Memory B cell (primary cell): ENCODE measurements at places on chromosomes 7 and 10.
A peak's percentile ranks its signal among the peaks of the same experiment; 100 is the strongest.

- H3K4me1 ChIP-seq: no peaks in the 10 kb centered on the region
- H3K4me3 ChIP-seq: no peak overlapping the region
- H3K36me3 ChIP-seq: no peaks in the 10 kb centered on the region
- no peak for DNase-seq
- peaks cover 4% of the 10 kb centered on the region for H3K27me3 ChIP-seq
These were observed 175.2 kb upstream of the GRB10 start for GRCh38 chr7:50957855-50958254.

DNA sequence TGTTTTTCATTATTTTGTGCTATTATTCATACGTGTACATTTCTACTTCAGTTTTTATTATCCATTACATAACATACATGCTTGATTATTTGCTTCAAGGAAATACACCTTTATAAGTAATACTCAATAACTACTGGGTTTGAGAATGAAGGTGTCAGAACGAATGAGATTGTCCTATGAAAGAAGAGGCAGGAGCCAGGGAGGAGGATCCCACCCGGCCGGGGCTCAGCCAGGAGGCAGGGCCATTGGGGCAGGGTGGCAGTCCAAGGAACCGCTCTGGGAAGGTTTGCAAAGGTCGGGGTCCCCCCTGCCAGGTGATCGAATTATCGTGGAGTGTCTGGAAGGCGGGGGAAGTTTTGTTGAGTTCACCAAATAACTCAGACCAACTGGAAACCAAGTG, 9.1 kb downstream of the TRIM56 start:
- H3K4me3 ChIP-seq: no peak overlapping the region
- no peaks in the 10 kb centered on the region for H3K27me3 ChIP-seq
- peaks cover 16% of the 10 kb centered on the region for H3K36me3 ChIP-seq
- H3K4me1 ChIP-seq: peaks cover 17% of the 10 kb centered on the region

GRCh38 chr10:62852961-62853702, 37.0 kb upstream of the EGR2 start:
- DNase-seq: peak; percentile 12
- H3K4me1 ChIP-seq: peaks cover 32% of the 10 kb centered on the region
- no peaks in the 10 kb centered on the region for H3K36me3 ChIP-seq

DNA sequence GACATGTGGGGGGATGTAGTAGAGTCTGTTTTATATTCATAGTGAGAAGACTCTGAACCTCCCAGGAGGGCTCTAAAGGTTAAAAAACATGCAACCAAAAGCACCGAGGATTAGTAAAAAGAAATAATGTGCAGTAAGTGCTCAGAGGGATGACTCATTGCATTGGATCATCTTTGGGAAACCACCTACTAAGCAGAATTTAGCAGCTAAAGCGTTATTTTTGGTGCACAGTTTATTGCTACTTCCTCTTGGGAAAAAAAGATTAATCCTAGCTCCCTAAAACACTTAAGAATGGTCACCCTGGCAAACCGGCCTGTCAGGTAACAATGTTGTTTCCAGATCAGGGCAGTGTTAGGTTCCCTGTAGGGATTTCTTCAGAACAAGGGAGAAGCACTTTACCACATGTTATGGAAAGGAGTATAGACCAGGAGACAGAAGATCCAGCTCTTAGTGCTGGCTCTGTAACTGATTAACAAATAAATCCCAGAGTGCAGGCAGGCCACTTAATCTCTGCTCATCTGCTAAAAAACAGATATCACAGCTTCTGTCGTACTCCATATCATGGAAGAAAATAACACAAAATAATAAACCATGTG, 44.8 kb upstream of the FAM133B start:
- H3K36me3 ChIP-seq: peaks cover 2% of the 10 kb centered on the region
- peak overlapping the region; percentile 29 for H3K27ac ChIP-seq
- H3K4me3 ChIP-seq: no peak overlapping the region

DNA sequence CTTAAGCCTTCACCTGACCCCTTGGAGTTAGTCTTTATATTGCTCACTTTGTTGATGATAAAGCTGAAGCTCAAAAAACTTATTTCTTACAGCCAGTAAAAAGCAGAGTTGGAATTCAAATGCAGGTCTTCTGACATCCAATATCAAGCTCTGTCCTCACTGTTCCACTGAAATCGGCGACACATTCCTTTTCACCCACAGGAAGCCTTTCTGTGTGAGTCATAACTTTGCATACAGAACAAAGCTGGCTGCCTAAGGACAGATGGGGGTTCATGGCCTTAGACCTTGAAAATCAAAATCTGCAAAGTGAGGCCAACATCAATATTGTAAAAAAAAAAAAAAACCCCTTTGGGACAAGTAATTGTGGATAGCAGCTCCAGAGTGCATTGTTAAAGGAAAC, 21.8 kb upstream of the AKR1B1 start:
- peaks cover 10% of the 10 kb centered on the region for H3K27me3 ChIP-seq
- H3K36me3 ChIP-seq: no peaks in the 10 kb centered on the region
- no peak for DNase-seq
- H3K4me1 ChIP-seq: no peaks in the 10 kb centered on the region

DNA sequence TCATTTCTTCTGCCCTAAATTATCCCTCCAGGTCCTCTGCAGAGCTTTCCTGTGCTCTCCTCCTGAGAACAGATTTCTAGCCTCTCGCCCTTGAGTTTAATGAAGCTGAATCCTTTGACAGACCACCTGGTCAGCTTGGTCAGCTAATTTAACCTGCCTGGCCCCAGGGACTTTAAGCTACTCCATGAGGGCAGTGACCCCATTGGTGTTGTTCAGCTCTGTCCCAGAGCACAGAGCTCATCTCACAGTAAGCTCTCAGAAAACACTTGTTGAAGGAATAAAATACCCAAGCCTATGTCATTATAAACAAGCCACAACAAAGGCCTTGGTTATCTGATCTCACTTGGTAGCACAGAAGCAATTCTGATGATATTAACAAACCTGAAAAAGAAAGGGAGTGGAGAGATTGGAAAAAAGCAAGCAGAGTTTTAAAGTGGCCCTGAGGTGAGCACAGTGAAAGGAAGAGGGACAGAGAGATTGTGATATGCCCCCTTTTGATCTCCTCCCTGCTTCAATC, 24.4 kb downstream of the SLC26A4 start:
- no peaks in the 10 kb centered on the region for H3K27me3 ChIP-seq
- DNase-seq: no peak
- no peaks in the 10 kb centered on the region for H3K36me3 ChIP-seq
- H3K27ac ChIP-seq: no peak overlapping the region

DNA sequence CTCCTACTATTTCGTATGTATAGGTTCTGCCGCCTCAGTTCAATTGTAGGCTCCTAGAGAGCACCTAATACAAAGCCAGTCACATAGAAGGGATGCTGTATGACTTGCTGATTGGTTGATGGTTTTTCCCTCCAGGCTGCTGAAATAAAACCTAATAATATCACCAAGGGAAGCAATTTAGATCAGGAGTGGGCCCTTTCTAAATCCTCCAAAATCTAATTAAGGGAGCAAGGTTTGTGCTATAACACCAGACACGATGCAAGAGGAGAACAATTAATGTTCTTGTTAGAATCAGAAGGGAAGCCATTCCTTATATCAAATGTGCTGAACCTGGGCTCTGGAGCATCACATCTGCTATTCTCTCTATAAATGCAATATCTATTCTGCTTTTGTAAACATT, 42.0 kb upstream of the SLC13A1 start:
- no peak overlapping the region for H3K4me3 ChIP-seq
- DNase-seq: no peak
- no peaks in the 10 kb centered on the region for H3K36me3 ChIP-seq
- H3K4me1 ChIP-seq: no peaks in the 10 kb centered on the region

- DNase-seq: no peak
- no peaks in the 10 kb centered on the region for H3K36me3 ChIP-seq
These were observed 313.3 kb downstream of the PCDH15 start for GRCh38 chr10:54487743-54488142.

DNA sequence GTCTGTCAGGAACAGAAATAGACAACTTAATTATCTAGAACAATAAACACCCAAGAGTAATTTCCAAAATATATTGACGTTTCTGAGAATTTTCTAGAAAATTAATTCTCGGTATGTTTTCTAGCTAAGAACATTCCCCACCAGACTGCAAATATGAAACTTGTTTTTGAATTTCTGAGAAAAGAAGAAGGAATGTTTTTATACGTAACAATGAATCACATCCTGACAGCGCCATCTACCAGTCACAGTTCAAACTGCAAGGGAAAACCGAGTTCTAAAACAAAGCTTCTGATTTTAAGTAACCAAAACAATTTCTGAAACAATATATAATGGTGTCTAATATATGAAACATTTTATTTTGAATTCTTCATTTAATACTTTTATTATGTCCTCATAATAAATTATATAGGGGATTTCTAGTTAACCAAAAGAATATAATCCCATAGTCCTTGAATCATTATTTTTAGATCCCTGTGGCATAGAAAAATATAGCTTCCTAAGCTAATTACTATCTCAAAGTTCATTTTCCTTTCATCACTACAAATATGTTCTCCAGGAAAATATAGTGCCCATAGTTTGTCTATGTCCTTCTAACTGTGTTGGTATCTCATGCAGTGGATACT, 34.5 kb upstream of the MEOX2 start:
- no peaks in the 10 kb centered on the region for H3K4me1 ChIP-seq
- no peaks in the 10 kb centered on the region for H3K27me3 ChIP-seq
- H3K36me3 ChIP-seq: no peaks in the 10 kb centered on the region

DNA sequence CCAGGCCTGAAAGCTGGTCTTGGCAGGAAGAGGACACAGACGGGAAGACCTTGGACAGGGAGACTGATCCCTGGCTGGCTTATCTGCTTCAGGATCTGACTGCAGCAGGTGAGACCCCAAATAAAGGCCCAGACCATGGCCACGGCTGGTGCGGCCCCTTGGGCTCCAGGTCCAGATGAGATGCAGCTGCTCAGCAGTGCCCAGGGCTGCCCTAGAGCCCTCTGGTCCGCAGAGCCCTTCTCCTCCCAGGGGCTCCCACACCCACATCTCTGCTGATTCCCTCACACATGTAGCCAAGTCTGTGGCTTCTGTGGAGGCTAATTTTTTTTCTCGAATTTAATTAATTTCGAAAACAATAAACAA, 46.3 kb downstream of the VIPR2 start:
- no peaks in the 10 kb centered on the region for H3K27me3 ChIP-seq
- H3K36me3 ChIP-seq: no peaks in the 10 kb centered on the region
- no peaks in the 10 kb centered on the region for H3K4me1 ChIP-seq
- no peak overlapping the region for H3K4me3 ChIP-seq
- no peak overlapping the region for H3K27ac ChIP-seq

DNA sequence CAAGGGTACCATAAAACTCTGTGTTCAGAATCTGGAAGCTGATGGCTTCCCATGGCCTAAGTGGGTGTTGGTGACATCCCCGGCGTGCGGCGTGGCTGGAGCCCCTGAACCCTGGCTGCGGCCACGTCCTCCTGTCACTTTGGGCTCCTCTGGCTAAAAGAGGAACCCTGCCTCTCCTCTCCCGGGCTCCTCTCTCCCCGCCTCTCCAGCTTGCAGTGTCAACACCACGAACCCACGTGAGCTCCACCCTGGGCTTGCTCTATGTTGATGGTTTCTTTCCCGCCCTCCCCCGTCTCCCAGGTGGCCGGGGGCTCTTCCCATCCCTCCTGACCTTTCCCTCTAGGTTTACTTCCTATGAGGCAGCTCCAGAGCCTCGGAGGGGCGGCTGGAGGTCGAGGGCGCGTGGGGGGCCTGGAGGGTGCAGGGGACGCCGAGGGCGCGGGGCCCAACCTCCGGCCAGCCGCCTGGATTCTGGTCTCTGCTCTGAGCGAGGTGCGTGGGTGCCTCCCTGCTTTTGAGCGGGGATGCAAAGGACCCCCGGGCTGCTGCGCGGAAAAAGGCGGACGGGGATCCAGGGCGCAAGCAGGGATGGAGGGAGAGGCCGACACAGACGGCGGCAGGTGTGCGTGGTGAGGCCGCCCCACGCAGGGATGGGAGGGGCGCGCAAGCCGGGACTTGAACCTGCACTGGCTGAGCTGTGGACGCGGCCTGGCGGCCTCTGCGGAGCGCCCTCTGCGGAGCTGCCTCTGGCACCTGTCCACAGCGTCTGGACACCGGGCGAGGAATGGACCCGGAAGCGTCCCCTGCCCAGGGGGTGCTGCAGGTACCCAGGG, 115.5 kb upstream of the DIP2C start:
- H3K4me3 ChIP-seq: peak overlapping the region; percentile 4
- H3K4me1 ChIP-seq: peaks cover 4% of the 10 kb centered on the region
- no peak overlapping the region for H3K27ac ChIP-seq
- H3K36me3 ChIP-seq: peaks cover 20% of the 10 kb centered on the region

GRCh38 chr7:155456738-155457543, 988 bp upstream of the EN2 start:
- H3K36me3 ChIP-seq: no peaks in the 10 kb centered on the region
- H3K27me3 ChIP-seq: peaks cover 29% of the 10 kb centered on the region
- peaks cover 8% of the 10 kb centered on the region for H3K4me1 ChIP-seq
- peak overlapping the region; percentile 71 for H3K4me3 ChIP-seq
- DNase-seq: no peak

DNA sequence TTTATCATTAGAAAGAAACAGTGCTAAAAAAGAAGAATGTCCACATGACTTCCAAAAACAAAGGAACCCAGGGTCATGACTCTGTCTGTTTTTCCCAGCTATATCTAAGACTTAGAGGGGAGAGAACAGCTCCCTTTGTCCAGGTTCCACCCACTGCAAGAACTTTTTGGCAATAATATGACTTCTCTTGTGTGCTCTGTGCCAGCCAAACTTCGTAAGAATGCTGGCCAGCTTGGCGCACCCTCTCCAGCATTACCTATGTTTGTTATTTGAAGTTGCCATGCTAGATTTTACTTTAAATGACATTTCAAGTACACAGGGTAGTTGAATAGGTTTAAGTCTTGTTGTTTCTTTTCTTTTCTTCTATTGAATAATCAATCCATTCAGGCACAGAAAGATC, 371.4 kb downstream of the KCNMA1 start:
- H3K4me3 ChIP-seq: no peak overlapping the region
- H3K27ac ChIP-seq: no peak overlapping the region
- H3K27me3 ChIP-seq: no peaks in the 10 kb centered on the region
- no peak for DNase-seq
- H3K4me1 ChIP-seq: peaks cover 29% of the 10 kb centered on the region
- peaks cover 2% of the 10 kb centered on the region for H3K36me3 ChIP-seq

GRCh38 chr10:70937661-70938060, 49.3 kb upstream of the PCBD1 start:
- no peak for DNase-seq
- no peaks in the 10 kb centered on the region for H3K4me1 ChIP-seq
- H3K27me3 ChIP-seq: peaks cover 11% of the 10 kb centered on the region
- H3K27ac ChIP-seq: no peak overlapping the region

DNA sequence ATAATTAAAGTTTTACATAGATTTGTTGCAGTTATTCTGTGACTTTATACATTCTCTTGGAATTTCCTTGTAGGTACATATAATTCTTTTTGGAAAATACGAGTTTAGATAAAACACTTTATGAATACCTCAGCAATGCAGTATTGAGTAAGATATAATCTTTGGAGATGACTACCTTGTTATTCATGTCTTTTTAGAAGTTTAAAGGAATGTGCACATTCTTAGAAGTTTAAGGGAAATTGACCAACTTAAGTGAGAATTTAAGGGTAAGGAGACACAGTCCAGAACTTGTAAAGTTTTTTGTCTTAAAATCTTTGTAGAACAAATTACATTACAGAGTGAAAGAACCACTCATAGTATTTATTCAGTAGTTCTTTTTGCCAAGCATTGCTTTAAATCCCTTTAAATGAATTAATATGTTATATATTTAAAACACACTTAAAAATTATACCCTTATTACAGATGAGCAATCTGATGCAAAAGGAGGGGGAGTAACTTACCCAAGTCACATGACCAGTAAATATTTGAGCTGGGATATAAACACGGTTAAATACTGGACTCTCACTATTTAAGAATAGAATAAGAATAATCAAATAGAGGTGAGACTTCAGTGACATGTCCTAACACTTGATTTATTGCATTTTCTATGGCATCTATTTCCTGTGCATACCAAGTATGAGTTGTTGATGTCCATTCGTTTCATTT, 139.5 kb upstream of the FERD3L start:
- H3K27me3 ChIP-seq: no peaks in the 10 kb centered on the region
- no peak overlapping the region for H3K4me3 ChIP-seq
- no peak for DNase-seq
- no peaks in the 10 kb centered on the region for H3K4me1 ChIP-seq
- H3K36me3 ChIP-seq: no peaks in the 10 kb centered on the region
